ENCODE measurements at places on chromosomes 11 and 22.

- peak; percentile 67 for DNase-seq
These were observed 4.4 kb downstream of the SLC2A11 start for GRCh38 chr22:23862103-23862502.

- DNase-seq: no peak
These were observed 6.6 kb downstream of the DGCR2 start for GRCh38 chr22:19115628-19116027.

DNA sequence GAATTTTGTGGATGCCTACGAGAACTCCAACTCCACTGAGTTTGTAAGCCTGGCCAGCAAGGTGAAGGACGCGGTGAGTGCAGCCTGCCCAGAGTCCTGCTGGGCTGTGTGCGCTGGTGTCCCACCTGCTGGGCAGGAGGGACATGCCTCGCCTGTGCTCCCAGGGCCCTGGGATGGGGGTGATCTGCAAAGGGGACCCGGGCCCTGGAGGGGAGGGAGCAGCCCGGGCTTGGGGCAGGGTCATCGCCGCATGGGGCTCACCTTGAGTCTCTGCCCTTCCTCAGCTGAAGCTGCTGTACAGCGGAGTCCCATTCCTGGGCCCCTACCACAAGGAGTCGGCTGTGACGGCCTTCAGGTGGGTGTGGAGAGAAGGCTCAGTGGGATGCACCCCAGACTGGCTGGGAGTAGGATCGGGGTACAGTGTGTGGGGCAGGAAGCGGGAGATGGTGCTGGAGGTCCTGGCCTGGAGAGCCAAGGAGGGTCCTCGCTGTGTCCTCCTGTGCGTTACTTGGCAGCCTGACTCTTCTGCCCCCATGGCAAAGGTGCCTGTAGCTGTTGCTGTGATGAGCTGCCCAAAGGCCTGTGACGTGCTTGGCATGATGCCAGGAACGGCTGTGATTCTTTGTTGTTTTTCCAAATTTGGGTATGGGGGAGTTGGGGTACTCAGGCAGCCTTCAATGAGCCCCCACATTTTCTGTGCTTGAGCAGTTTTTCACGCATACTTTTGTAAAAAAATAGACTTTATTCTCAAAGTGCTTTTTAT lies 29.2 kb downstream of the ST14 start:
- DNase-seq: no peak

GRCh38 chr11:118888398-118888797 lies 4.7 kb downstream of the CXCR5 start:
- no peak for DNase-seq

DNA sequence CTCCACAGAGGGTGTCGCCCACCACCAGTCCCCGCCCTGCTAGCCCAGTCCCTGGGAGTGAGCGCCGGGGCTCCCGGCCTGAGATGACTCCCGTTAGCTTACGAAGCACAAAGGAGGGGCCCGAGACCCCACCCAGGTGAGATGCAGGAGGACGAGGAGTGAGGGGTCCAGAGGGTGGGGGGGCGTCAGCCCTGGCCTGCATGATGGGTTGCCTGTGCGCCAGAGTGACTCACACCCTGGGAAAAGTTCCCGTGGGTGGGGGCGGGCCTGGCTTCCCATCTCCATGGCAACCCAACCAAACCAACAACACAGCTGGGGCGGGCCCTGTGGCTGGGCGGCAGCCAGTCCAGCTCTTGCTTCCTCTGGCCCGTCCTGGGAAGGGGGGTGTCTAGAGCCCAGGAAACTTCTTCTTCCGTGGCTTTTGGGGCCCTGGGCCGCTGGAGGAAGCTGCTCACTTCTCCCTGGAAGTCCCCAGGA lies 4.5 kb downstream of the GAS2L1 start:
- DNase-seq: peak; percentile 78

Measured in RPMI8226 (cell line).